ENCODE measurements at places on chromosomes 13 and 19.

DNA sequence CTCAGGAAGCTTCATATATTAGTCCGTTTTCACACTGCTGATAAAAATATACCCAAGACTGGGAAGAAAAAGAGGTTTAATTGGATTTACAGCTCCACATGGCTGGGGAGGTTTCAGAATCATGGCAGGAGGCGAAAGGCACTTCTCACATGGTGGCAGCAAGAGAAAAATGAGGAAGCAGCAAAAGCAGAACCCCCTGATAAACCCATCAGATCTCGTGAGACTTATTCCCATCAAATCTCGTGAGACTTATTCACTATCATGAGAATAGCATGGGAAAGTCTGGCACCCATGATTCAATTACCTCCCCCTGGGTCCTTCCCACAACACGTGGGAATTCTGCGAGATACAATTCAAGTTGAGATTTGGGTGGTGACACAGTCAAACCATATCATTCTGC, 23.1 kb downstream of the FLT3 start:
- no peak for DNase-seq

- DNase-seq: no peak
Measured at GRCh38 chr19:50705422-50706019, 14.1 kb downstream of the SHANK1 start.

- no peak for DNase-seq
Measured at GRCh38 chr13:104875038-104875754, 1660.3 kb downstream of the EFNB2 start.

DNA sequence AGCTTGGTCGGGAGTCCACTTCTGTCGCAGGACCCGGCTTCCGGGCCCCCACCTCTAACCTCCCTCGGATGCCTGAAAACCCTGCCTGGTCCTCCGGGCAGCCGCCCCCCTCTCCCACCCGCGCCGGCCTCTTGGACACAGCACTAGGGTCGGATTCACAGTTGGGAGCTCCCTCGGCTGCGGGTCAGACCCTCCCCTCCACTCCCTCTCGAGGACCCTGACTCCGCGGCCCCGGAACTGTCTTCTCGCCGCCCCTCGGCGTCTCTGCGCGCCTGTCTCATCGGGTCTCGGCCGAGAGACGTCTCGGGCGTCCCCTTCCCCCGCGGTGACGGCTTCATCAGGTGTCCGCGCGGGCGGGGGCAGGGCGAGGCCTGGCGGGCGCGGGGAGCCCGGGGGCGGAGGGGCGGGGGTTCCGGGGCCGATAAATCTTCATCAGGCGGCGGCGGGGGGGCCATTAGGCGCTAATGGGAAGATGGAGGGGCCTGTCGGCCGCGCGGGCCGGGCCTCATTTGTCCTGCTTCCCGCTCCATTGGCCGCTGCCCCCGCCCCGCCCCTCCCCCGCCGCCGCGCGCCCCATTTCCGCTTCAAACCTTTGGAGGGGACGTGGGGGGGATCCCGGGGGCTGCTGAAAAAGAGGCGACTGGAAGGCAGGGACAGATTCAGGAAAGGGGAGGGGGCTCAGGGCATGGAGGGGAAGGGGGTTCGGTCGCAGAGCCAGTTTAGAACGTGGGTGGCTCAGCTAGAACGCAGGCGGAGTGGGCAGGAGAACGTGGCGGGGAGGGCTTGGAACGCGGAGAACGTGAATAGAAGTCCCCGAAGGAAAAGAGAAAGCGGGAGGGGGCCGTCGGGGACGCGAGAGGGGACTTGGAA, 11.8 kb upstream of the ERFL start:
- DNase-seq: no peak

GRCh38 chr13:73893833-73894232, 240.4 kb downstream of the KLF12 start:
- DNase-seq: no peak

DNA sequence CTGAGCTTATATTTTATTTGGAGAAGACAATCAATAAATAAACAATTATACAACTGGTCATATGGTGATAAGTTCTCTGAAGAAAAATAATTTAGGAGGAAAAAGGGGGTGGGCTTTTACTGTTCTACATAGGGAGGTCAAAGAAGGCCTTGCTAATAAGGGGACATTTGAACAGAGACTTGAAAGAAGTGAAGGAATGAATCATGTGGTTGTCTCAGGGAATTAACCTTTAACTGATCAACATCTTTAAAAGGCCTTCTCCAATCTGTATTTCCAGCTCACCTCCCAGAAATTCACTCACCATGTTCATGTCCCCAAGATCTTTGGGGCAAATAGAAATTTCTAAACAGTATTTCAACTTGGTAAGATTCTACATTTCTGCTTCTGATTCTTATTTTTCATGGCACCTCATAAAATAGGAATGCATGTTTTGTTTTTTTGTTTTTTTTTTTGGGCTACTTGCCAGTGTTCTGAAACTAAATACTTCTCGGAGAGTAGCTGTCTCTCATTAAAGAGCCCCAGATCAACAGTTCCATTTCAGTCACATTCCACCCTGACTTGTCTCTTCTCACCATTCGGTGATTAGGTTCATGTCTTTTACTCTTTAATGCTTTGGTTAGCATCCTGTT, 19.2 kb upstream of the LPAR6 start:
- no peak for DNase-seq

GRCh38 chr19:48490981-48491792, 20.4 kb downstream of the LMTK3 start:
- peak; percentile 71 for DNase-seq

GRCh38 chr13:99987154-99988019, 5.8 kb downstream of the ZIC2 start:
- no peak for DNase-seq

GRCh38 chr13:32587811-32588170, 1.5 kb downstream of the PDS5B start:
- DNase-seq: no peak

DNA sequence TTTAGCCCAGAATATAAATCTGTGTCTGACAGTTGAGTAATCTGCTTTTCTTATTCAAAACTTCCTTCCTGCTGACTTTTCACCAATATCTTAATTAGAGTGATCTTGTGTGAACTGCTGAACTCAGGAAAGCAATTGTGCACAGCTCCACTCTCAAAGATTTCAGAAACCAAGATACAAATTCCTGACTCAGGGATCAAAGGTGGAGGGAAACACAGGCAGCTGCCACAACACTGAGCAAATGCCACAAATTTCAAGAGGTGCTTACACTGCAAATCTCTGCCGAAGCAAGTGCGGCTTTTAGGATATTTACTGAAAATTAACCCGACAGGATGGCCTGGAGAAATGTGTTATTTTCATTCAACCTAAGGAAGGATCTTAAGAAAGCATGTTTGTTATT, 111.4 kb downstream of the STOML3 start:
- DNase-seq: no peak

GRCh38 chr19:2548966-2549365, 73.0 kb downstream of the GADD45B start:
- no peak for DNase-seq

DNA sequence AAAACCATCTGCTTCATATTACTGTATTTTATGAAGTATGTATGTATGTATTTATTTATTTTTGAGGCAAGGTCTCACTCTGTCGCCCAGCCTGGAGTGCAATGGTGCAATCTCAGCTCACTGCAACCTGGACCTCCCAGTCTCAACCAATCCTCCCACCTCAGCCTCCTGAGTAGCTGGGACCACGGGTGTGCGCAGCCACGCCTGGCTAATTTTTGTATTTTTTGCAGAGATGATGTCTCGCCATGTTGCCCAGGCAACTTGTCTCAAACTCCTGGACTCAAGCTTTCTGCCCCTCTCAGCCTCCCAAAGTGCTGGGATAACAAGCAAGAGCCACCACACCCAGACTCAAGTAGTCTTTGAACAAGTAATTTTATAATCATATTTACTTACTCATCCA, 5.5 kb downstream of the KATNAL1 start:
- DNase-seq: no peak

- no peak for DNase-seq
Measured at GRCh38 chr13:102141625-102142472, 260.0 kb downstream of the FGF14 start.

DNA sequence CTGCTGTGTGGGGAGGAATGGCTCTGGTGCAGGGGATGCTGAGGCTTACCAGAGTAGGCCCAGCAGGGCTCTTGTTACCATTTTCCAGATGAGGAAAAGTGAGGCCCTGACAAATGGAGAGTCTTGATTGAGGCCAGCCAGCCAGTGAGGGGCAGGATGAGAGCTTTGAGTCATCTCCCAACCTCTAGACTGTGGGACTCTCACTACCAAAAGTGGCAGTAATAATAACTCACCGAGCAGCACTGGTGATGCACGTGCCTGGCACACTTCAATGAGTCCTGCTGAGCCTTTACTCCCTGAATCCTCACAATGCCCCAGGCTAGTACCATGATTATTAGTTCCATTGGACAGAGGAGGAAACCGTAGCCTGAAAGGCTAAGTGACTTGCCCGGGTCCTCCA, 7.8 kb downstream of the CIC start:
- no peak for DNase-seq

- no peak for DNase-seq
Measured at GRCh38 chr13:36344173-36344572, 2.0 kb downstream of the SPART start.

- no peak for DNase-seq
Measured at GRCh38 chr19:5642204-5642603, 19.3 kb downstream of the SAFB start.

DNA sequence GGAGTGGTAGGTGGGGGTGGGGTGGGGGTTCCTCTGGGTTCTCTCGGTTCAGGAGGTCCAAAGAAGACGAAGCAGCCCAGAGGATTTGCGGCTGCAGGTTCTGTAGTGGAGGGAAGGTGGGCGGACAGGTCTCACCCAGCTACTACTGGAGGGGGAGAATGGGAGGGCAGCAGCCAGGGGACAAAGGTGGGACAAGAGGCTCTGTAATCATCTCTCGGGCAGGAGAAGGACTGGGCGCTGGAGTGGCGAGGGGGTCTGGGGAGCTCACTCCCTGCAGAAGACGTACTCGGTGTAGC, 1.4 kb downstream of the KCTD12 start:
- no peak for DNase-seq

DNA sequence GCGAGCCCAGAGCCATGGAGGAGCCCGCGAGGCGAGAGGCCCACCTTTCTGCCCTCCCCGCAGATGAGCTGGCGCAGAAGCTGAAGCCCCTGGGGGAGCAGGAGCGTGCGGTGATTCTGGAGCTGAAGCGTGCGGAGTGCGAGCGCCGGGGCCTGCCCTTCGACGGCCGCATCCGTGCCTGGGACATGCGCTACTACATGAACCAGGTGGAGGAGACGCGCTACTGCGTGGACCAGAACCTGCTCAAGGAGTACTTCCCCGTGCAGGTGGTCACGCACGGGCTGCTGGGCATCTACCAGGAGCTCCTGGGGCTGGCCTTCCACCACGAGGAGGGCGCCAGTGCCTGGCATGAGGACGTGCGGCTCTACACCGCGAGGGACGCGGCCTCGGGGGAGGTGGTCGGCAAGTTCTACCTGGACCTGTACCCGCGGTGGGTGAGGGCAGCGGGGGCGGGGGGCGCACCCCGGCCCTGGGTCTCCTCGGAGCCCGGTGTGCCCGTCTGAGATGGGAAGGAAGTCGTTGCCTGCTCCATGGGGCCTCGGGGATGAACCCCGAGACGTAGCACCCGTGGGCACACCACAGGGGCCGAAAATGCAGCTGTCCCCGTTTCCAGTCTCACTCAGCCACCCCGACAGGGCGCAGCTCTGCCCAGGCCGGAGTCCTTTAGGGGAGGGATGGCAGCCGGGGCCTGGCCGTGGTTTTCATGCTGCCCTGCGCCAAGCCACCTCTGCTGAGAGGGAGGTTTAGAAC, 12.1 kb upstream of the ZNF554 start:
- no peak for DNase-seq

DNA sequence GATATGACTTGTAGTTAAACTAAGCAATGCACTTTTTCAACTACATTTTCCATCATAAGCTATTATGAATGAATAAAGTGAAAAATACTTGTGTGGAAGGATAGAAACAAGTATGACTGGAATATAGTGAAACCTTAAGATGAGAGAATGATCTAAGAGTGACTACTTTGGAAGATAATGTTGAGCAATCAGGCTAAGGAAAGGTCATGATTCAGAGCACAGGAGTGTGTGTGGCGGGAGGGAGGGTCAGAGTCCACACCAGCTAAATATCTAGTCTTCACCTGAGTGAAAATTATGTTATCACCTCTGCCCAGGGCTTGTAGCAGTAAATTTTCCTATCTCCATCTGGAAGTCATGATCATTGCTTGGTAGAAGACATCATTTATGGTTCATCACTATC, 833.4 kb upstream of the ATXN8OS start:
- DNase-seq: no peak

DNA sequence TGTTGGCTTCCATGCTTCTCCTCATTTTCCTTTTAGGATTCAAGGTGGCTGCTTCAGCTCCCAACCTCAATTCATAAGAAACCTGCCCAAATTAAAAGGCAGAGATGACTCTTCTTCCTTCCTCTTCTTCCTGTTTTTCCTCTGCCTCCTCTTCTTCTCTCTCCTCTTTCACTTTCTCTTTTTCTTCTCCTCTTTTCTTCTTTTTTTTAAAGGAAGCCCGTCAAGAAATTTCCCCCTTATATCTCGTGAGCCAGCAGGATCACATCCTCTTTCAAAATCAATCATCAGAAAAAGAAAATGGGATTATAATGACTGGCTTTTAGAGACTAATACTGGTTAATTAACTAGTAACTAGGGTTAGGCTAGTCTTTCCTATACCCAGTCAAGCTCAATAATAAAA, 220.3 kb downstream of the NBEA start:
- no peak for DNase-seq

GRCh38 chr19:7806876-7807275, 23.1 kb upstream of the EVI5L start:
- no peak for DNase-seq

GRCh38 chr13:98267080-98267912, 90.2 kb upstream of the RNF113B start:
- no peak for DNase-seq

- no peak for DNase-seq
Measured at GRCh38 chr13:18998389-18998788, 183.2 kb downstream of the TUBA3C start.

- DNase-seq: no peak
Measured at GRCh38 chr19:17739121-17739875, 12.0 kb upstream of the FCHO1 start.

GRCh38 chr13:102033857-102034331, 368.0 kb downstream of the FGF14 start:
- no peak for DNase-seq

GRCh38 chr19:29583196-29583999, 22.7 kb upstream of the POP4 start:
- no peak for DNase-seq

GRCh38 chr13:43058318-43058674, 34.9 kb downstream of the DNAJC15 start:
- peak; percentile 53 for DNase-seq

DNA sequence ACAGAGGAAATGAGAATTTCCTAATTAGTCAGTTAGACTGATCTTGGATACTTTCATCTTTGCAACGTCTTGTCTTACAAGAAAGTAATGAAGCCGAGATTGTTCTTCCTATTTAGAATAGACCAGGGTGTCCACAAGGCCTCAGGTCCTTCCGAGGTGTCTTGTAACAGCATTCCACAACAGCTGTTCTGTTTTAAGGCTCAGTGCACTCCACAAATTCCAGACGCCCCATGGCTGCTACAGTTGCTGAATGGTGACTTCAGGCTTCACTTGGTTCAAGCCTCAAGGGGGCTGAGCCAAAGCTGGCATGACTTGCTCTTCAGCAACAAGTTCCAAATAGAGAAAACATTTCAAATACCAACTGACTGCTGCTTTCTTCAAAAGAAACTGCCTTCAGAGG, 143.4 kb downstream of the SHISA2 start:
- DNase-seq: no peak

GRCh38 chr13:99506634-99507033, 5.4 kb downstream of the TM9SF2 start:
- DNase-seq: no peak
